ENCODE measurements at places on chromosomes 2 and 18.

DNA sequence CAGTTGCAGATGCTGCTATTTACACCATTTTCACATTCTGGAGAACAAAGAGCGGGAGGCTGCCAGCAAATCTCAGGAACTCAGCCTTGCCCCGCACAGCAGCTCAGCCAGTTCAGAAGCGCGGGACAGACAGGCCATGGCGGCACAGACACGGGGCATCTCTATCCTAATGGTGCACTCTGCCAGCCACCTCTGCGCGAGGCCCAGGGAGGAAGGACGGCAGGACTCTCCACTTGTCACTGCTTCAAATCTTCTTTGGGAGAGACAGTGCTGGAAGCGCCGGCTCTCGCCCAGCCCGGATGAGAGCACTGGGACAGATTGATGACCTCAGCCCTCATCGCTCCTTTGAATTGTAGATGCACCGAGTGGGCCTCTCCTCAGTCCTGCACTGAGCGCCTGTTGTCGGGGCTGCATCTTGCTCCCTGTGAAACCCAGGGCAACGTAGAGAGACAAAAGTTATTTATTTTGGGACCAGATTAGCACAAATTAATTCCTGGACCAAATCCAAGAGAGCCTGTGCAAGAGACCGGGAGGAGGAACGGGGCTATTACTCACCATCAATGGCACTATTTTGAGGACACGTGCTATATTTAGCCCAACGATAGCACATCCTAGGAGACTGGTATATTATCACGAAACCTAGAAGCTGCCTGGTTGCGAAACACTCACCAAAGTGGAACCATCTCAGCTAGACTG is 211.4 kb upstream of the SMIM21 start:
- DNase-seq, result no peak

DNA sequence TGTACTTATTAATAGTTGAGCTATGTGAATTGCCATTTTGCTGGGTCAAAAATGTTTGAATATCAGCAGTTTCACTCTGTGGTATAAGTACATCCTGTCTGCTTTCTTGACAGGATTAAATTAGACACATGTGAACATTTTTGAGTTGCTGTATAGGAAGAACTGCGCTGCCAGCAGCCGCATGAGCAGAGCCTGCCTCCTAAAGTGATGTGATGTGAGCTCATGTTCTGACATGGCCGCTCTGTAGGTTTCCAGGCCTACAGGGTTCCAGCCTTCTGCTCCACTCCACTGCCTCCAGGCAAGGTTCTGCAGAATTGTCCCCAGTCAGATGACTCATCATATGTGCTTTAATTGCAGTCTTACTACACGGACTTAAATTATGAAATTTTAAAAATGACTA is 119.7 kb upstream of the NFATC1 start:
- DNase-seq, result no peak

DNA sequence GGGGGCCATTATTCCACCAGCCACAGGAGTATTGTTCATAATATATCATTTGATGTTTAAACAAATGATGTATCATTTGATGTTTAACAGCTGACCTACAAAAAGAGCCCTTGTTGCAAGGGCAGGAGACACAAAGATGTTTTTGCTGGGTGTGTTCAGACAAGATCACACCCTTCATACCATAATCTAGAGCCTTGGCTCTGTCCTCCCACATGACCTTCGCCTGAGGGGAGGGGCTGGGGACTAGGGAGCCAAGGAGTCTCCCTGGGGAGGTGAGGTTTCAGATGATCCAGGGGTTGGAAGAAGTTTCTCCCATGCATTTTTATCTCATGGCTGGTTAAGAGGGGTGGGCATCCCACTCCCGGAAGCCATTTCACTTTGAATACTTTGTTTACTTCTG is 33.5 kb downstream of the CDC42EP3 start:
- DNase-seq, result no peak

DNA sequence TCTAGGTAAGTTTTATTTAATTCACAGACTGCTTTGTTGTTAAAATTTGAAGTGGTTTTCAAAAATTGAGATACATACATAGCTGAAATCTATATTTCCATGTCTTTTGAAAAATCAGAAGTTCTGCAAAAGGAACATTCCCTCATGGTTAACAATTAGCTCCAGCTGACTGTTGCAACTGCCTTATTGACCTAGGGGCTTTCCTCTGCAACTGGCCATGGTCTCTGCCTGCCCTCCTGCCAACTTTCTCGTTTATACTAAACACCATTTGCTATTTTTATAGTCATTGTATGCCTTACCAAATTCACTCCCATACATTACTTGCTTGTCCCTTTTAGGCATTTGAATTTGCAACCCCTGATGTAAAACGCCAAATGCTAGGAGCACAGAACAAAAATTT is 107.2 kb downstream of the PID1 start:
- DNase-seq, result no peak

- DNase-seq, result no peak
Measured at GRCh38 chr2:230784795-230785194, 72.2 kb downstream of the CAB39 start.

GRCh38 chr2:215396595-215397313 is 39.1 kb downstream of the FN1 start:
- DNase-seq, result no peak

- DNase-seq, result no peak
Measured at GRCh38 chr2:45869165-45869501, 217.7 kb downstream of the PRKCE start.

DNA sequence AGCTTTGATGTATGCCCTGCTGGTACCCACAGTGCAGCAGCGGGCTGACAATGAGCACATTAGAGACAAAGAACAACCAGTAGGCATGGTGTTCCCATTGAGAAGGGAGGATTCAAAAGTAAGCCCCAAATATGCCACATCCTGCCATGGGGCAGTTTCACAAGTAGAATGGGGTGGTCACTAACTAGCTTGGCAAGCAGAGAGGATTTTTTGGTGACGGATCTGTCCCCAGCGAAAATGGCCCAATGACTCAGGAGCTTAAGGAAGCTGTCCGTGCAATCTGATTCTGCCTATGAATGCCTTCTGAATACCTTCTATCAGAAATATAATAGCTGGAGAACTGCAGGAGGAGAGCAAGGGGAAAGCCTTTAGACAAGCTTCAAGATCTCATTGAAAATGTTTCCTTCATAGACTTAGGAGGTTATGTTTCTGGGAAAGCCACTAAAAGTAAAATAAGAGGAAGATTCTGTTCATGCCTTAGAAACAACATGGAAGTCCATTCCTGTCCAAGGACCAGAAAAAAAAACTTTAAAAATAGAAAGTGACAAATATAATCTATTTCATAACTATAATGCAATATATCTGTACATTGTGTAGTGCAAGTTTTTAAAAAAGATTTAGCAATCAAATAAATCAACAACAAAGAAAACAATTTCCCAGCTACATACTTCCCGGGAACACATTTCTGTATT is 117.5 kb upstream of the SLC14A2 start:
- DNase-seq, result no peak

- no peak for DNase-seq
Measured at GRCh38 chr2:190213441-190214335, 105.9 kb downstream of the HIBCH start.

- DNase-seq, result no peak
Measured at GRCh38 chr2:226017107-226017506, 617.6 kb downstream of the NYAP2 start.

DNA sequence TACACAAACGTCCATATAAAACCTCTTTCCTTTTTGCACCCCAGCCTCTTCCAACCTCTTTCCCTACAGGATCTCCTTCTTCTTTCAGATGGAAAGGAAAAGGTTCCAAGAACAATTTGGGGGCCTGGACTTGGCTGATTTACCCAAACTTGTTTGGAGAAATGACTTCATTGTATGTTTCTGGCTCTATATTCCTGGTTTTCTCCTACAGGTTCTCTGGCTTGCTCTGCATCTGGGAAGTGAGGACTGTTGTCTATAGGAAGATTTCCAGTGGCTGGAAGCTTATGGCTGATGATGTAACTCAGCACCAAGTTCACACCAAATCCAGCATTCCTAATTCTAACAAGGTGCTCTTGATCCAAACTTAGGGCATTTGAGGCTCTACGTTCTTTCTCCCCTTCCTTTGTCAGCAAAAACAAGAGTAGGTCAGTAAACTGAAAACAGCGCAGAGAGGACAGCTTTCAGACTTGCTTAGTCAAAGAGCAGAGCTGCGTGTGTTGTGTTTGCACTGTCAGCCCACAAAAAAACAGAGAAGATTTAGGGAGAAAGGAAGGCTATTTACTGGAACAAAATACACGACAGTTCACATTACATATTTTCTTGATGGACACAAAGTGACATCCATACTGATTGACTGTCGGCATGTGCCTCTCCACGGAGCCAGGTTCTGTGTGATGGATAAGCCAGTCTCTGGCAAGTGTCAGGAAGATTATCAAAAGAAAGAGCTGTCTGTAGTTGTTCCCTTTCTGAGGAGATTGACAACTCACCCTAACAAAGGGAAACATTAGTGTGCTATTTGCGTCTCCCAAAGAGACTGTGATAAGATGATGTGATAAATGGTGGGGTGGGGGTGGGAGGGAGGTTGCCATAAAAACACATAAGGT is 39.7 kb downstream of the CDCA7 start:
- DNase-seq, result no peak

DNA sequence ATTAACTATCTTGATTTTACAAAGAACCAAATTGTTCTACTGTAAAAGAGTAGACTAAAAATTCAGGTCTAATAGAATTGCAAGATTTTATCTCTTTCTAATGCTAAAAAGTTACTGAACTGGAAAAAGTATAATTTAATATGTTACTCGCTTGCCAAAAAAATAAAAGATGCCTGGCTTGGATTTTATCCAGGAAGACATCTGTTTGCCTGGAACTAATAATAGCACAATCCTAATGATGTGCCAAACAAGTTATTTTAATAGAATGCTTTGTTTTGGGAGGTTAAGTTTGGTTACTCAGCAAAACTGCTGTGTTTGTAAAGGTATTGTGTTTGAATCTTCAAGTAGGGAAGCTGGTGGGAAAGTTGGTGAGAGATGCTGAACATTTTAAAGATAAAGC is 19.4 kb upstream of the ZSWIM2 start:
- no peak for DNase-seq

- DNase-seq, result peak; percentile 79
Measured at GRCh38 chr2:240232961-240233884, 92.8 kb upstream of the OTOS start.

DNA sequence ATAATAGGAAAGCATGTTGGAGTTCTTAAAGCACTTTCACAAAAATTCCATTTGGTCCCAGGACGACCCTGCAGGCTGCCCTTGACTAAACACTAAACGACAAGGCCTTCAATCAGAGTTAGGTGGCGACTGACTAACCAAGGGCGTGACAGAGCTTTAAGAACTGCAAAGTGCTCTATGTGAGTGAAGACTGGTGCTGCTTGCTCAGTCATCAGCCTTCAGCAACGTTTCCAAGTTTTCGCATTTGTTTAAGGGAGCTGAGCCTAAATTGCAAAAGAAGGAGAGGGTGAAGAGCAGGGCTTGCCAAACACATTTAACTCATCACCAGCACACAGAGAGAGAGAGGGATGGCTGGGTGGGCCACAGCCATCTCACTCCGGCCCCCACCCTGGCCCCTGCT is 204.7 kb upstream of the PID1 start:
- DNase-seq, result no peak

- no peak for DNase-seq
Measured at GRCh38 chr18:55142410-55142809, 183.1 kb upstream of the CCDC68 start.

- no peak for DNase-seq
Measured at GRCh38 chr2:196149948-196150347, 21.4 kb downstream of the STK17B start.

GRCh38 chr2:179856205-179856604 is 5.2 kb downstream of the ZNF385B start:
- no peak for DNase-seq

GRCh38 chr2:224995419-224995818 is 46.8 kb downstream of the DOCK10 start:
- DNase-seq, result no peak

- no peak for DNase-seq
Measured at GRCh38 chr2:71930049-71930681, 217.5 kb downstream of the CYP26B1 start.

DNA sequence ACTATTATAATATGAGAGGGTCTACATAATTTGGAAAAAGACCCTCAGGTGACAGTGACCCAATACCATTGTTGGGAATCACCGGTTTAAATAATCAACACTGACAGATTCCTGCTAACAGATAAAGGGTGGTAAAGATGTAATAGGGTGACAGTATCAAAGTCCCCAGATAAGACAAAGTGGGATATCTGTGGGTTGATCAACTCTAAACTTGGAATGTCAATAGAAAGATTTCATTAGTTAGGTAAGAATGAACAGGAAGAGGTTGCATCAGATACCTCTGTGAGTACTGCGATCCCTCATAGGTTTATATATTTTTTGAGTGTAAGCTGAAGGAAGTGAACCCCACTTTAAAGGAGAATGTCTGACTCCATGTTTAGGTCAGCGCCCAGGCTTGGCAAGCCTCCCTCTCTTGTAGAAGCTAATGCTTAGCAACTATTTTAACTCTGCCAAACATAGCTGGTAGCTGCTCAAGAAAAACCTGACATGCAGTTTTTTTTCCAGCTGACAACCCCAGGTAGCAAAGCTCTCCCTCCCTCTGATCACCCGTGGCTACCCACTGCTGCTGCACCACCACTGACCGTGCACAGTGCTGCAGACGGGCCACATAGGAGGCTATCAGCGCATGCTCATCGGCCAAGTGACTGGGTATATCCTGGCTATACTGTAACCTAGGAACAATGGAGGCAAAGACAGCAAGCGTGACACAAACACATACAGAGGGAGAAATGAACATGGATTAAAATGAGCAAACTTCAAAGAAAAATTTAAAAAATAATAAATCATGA is 113.3 kb upstream of the DNMT3A start:
- DNase-seq, result no peak

DNA sequence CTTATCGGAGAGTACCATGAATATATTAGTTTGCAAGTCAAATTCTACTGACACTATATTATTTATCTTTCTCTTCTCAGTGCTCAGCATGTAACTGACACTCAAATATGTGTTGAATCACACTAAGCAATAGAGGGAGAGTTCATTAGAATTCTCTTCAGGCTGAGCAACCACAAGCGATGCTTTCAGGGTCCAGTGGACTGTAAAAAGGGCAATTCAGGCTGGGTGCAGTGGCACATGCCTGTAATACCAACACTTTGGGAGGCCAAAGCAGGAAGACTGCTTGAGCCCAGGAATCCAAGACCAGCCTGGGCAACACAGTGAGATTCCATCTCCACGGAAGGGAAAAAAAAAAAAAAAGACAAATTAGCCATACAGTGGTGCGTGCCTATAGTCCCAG is 16.3 kb downstream of the PDE6D start:
- DNase-seq, result no peak

DNA sequence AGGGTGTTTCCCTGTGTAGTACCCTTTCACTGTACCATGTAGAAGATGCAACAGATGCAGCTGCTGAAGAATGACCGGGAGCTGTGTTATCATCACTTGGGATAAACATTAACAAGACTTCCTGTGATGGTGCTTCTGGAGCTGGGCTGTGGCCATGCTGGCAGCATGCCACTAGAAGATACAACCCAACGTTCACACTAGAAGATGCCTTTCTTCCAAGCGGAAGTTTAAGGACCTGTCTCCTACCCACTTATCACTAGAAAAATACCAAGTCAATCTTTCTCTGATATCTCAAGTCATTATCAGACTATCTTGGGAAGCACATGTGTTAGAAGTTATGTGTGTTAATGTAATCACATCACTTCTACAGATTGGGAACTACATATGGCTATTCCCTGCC is 953.5 kb downstream of the CNTNAP5 start:
- no peak for DNase-seq

- no peak for DNase-seq
Measured at GRCh38 chr2:199631129-199631528, 173.4 kb upstream of the SATB2 start.

- no peak for DNase-seq
Measured at GRCh38 chr18:37309861-37310260, 255.7 kb downstream of the CELF4 start.

GRCh38 chr18:36947820-36948348 is 119.0 kb downstream of the KIAA1328 start:
- no peak for DNase-seq
